ENCODE measurements at places on chromosomes 5 and 9.

DNA sequence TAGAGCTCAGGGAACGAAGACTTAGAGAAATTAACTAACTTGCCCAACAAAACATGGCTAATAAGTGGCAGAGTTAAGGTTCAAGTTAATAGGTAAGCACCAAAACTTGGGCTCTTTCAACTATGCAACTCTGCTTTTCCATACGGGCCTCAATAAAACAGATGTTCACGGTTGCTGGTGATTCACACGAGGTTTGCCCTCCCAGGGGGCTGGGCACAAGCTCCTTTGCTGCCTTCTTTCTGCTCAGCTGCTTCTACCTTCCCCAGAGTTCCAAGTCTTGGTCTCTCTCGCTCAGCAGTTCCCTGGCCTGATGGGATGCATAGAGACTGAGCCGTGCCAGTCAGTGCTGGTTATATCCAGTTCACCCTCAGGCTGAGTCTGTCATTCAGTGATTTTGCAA lies 217.9 kb downstream of the SREK1 start:
- DNase-seq: no peak

DNA sequence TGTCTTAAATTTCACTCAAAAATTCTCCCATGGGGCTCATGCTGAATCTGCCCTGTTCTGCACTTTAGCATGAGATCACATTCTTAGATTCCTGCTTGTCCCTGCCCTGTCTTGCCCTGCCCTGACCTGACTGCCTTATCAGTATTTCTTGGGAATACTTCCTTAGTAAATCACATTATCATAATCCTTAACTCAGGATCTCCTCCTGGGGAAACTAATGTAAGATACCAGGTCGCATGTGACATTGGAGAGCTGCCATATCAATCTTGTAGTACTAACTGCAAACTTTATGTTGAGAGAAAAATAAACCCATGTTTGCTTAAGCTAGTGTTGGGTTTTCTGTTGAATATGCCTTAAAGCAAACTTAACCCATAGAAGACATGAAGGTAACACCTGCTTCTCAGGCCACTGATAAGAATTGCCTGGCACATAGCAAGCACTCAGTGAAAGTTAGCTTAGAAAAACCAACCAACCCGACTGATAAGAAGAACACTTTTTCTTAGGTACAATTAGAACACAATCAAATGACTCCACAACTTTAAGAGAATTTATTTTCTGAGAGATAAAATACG lies 53.3 kb downstream of the IL33 start:
- no peak for DNase-seq

GRCh38 chr9:87255431-87256155 lies 242.1 kb upstream of the DAPK1 start:
- DNase-seq: no peak

DNA sequence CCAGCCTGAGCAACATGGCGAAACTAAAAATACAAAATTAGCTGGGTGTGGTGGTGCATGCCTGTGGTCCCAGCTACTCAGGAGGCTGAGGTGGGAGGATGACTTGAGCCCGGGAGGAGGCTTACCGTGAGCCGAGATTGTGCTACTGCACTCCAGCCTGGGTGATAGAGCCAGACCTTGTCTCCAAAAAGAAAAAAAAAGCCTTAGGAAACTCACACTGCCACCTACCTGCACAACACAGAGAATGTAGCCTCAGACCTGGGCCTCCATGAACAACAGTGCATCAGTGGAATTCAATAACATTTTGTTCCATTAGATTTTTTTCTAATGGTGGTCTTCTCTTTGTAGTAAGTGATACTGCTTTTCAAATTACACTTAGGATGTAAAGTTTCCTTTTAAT lies 63.8 kb upstream of the RARS1 start:
- no peak for DNase-seq

- DNase-seq: no peak
These were observed 51.1 kb upstream of the COL5A1 start for GRCh38 chr9:134590240-134591081.

GRCh38 chr5:167731951-167732350 lies 559.5 kb upstream of the WWC1 start:
- DNase-seq: no peak

Data from cortex of kidney (tissue), 1 donor.